ENCODE measurements at places on chromosomes 3 and 15.

GRCh38 chr3:143389388-143389787, 269.8 kb downstream of the CHST2 start:
- no peak for DNase-seq

- no peak for DNase-seq
These were observed 75.0 kb downstream of the MAGEF1 start for GRCh38 chr3:184636741-184637316.

GRCh38 chr3:123758081-123758564, 126.0 kb downstream of the MYLK start:
- no peak for DNase-seq

DNA sequence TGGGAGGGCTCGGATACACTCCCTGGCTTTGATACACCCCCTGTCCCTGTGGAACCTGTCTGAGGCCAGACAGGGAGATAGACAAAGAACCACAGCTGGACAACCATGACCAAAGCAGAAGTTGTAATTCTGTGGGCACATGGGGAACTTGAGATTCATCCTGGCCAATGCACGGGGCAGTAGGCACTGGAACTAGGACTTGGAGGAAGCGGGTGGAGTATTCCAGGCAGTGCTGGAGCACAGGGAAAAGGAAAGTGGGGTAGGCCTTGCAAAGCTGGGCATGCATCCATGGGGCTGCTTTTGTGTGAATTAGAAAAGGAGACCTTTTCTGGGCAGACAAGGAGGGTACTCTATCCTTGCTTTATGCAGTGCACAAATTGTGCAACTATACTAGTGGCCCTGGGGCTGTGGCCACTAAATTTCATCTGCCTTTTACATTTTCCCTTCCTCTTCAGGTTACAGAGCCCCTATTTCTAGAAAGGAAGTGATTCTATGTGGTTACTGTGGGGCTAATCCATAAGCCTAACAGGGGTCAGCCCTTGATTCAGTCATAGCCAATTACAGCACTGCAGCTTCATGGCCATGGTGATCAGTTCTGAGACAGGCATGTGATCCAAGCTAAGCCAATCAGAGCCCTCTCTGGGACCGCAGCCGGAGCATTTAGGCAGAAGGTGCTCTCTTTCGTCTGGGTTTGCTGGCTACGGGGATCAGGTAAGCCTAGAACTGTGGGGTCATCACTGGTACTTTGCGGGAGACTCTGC, 21.0 kb downstream of the CRABP1 start:
- DNase-seq, result no peak

DNA sequence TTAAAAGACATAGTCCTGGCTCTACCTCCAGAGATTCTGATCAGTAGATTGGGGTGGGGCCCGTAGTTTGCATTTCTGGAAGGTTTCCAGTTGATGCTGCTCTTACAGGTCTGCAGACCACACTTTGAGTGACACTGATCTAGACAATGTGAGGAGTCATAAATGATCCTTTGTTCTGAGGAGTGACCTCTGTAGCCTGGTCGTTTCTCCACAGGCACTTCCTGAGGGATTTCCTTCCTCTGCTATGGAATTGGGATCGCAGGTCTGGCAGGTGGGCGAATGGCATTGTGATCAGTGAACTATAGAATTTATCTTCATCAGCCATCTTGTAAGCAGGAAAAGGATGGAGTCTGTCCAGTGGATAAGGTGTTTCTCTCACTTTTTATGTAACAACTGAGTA, 5.5 kb downstream of the GFM1 start:
- no peak for DNase-seq

DNA sequence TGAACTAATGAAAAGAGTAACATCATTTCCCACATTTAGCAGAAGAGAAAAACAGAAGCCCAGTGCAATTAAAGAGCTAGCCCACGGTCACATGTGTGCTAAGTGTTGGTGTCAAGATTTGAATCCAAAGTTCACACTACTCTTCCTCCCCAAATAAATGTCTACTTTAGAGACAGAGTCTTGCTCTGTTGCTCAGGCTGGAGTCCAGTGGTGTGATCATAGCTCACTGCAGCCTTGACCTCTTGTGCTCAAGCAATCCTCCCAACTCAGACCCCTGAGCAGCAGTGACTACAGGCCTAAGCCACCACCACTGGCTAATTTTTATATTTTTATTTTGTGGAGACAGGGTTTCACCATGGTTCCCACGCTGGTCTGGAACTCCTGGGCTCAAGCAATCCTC, 4.8 kb downstream of the OSBPL10 start:
- no peak for DNase-seq

GRCh38 chr3:38207254-38208003, 42.1 kb downstream of the OXSR1 start:
- no peak for DNase-seq

- no peak for DNase-seq
These were observed 250.6 kb upstream of the ROBO1 start for GRCh38 chr3:80018375-80018774.

DNA sequence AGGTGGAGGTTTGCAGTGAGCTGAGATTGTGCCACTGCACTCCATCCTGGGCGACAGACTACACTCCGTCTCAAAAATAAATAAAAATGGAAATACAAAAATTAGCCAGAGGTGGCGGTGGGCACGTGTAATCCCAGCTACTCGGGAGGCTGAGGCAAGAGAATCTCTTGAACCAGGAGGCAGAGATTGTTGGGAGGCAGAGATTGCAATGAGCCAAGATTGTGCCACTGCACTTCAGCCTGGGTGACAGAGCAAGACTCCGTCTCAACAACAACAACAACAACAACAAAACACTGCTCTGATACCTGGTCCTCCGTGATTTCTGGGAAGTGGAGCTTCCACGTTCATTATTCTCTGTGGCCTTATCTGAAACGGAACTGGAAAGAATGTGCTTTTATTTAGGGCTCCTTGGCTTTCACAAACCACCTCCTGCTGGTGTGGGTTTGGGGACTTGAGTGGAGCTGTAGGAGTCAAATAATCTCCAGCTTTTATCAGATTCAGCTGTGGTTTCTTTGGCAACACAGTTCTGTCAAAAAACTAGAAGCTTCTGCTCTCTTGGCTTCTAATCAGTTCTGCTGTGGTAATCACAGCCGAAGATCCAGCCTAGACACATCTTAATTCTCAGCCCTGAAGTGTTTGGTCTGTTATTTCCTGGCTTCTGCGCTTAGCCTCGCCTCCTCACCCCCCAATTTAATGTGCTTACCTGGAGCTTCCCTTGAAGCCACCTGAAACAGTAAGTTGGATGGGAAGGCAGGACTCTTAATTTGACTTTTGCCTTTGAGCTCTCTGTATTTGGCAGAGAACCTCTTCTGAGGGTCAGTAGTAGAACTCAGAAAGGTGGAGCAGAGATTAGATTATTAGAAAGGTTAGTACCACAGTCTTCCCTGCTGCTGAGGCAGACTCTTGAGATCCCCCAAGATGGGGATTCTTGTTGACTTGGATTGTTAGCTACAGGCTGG, 21.4 kb downstream of the IRAK2 start:
- no peak for DNase-seq

GRCh38 chr3:50493086-50493485, 10.3 kb downstream of the CACNA2D2 start:
- DNase-seq, result no peak

GRCh38 chr3:119604878-119605277, 7.2 kb downstream of the PLA1A start:
- DNase-seq, result no peak
